GM06990 (cell line): ENCODE measurements at places on chromosomes 5 and 9.

GRCh38 chr9:3331801-3332200 lies 194.0 kb downstream of the RFX3 start:
- no peak for DNase-seq

DNA sequence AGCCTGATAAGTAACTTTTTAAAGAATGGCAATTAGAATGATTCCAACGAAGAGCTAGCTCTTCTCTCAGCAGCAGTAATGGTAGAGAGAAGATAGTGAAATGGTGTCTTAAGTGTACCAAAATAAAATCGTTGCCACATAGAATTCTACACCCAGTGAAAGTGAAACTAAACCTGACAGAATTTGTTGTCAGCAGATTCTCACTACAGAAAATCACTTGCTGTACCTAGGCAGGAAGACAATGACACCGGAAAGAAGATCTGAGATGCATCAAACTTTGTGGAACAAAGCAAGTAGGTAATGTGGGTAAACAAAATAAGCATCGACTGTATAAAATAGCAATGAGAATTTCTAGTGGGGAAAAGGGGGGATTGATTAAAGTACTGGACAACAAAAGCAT lies 20.7 kb upstream of the EBF1 start:
- no peak for DNase-seq

GRCh38 chr5:156647034-156647451 lies 203.1 kb upstream of the PPP1R2B start:
- no peak for DNase-seq

GRCh38 chr5:158943057-158943456 lies 156.7 kb downstream of the EBF1 start:
- no peak for DNase-seq

DNA sequence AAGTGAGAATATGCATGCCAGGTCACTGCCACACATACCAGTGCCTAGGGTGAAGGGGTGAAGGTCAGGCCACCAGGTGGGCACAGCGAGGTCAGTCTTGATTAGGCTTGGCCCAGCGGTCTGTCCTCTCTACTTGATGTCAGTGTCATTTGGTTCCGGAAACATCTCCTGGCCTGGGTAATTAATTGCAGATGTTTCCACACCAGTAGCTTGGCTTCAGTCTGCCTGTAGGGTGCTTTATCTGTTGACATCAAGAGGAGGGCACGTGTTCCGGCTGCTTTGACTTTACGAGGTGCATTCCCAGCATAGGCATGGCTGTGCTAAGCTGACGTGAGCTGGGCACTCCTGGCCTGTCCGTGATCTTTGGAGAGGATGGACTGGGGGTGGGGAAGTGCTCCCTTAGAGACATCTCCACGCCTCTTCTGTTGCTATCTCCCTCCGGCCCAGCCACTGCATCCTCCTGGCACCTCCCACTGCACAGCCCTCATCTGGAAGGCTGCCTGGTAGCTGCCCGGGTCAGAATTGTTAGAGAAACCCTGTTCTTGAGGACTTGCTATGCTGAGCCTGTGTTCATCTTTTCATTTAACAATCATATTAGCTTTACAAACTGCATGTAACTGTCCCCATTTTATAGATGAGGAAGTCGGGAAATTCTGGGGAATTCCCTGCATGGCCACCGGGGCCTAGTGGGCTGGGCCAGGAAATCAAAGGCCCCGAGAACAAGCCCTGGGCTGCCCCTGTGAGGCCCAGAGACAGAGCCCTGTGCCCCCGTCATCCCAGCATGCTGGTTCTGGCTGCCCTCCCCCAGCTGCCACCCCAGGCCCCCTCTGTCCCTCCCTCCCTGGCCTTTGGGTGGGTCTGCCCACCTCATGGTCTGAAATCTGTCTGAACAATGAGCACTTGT lies 29.1 kb downstream of the JADE2 start:
- DNase-seq, result peak; percentile 76

GRCh38 chr5:60604771-60605170 lies 95.2 kb downstream of the DEPDC1B start:
- no peak for DNase-seq

- DNase-seq, result no peak
Observed at GRCh38 chr5:16520841-16521240, 55.2 kb upstream of the ZNF622 start.

DNA sequence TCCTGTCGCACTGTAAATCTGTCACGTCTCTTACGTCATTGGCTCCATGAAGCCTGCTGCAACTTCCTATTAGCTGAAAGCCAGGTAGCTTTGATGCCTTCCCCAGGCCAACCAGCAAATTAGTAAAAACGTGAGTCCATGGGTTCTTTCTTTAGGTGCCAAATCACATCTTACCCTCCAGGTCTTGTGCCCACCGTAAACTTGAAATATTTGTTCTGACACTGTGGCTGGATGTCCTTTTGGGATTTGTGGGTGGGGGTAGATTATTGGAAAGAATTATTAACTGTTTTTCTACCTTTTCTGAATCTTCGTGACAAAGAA lies 172.8 kb downstream of the NR3C1 start:
- no peak for DNase-seq

- DNase-seq, result no peak
Observed at GRCh38 chr5:67983251-67984110, 232.1 kb upstream of the PIK3R1 start.

DNA sequence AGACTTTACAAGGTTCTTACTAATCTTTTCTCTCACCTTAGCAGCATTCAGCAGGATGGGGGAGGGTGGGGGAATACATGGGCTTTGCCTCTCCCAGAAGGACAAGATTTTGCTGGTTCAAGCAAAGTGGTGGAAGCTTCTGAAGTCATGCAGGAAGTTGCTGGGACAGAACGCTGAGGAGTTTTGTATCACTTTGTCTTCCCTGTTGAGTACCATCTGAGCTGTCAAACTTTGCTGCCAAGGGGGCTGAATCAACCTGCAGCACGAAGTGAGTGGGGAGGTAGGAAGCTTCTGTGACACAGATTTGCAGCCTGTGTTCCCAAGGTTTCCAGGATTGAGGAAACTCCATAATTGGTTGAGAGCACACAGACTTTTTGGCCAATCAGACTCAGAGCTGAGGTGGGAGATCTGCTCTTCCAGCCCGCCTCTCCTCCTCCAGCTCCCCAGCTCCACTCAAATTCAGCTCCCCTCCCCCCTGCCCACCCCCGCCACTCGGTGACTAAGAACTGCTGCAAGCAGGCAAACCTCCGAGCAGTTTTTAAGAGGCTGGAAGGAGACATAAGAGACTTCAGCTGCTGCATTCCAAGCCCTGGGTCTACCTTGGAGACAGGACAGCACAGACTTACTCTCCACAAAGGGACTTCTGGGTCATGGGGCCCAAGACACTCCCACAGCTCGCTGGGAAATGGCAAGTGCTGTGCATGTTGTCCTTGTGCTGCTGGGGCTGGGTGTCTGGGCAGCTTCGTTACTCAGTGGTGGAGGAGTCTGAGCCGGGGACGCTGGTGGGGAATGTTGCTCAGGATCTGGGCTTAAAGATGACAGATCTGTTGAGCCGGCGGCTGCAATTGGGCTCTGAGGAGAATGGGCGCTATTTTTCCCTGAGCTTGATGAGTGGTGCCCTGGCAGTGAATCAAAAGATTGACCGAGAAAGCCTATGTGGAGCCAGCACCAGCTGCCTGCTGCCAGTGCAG lies at the start of gene PCDHGC5:
Gene PCDHGC5, plus strand, starts transcription at position 491 of the 971 bp plus-strand sequence. Its CDS starts 160 bp downstream, at position 651.
- DNase-seq, result no peak
